Stimulated activated CD4-positive, alpha-beta T cell treated with anti-CD3 and anti-CD28 coated beads, Interleukin-15, amount 100 ng/mL, for 24 hours (primary cell): ENCODE measurements at places on chromosomes 7 and 10.

GRCh38 chr7:107035446-107035845, 9.1 kb upstream of the PRKAR2B start:
- no peak for DNase-seq

GRCh38 chr7:132738254-132738653, 162.0 kb upstream of the PLXNA4 start:
- no peak for DNase-seq

GRCh38 chr10:131043039-131043691, 268.4 kb downstream of the TCERG1L start:
- no peak for DNase-seq

GRCh38 chr10:128109707-128110106, 16.5 kb downstream of the MKI67 start:
- DNase-seq, result no peak

GRCh38 chr10:73060738-73061635, 35.7 kb downstream of the P4HA1 start:
- no peak for DNase-seq

GRCh38 chr10:63114031-63114814, 18.9 kb upstream of the NRBF2 start:
- no peak for DNase-seq

- DNase-seq, result no peak
Measured at GRCh38 chr10:124736491-124737136, 7.6 kb downstream of the FAM53B start.

DNA sequence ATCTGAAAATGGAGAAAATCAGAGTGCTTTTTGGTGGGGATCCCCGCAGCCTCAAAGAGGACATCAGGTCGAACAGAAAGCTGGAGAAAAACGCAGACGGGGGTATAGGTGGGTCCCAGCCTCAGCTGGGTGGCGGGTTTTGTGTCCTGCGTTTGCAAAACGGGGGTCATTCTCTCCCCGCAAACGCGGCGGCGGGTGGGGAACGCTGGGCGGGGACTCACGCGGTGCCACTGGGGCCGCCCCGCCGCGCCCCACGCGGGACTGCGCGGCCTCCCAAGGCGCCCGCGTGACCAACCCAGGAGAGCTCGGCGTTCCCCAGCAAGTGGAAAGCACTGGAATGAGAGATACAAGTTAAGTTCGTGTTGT, 806 bp upstream of the VIPR2 start:
- DNase-seq, result no peak

DNA sequence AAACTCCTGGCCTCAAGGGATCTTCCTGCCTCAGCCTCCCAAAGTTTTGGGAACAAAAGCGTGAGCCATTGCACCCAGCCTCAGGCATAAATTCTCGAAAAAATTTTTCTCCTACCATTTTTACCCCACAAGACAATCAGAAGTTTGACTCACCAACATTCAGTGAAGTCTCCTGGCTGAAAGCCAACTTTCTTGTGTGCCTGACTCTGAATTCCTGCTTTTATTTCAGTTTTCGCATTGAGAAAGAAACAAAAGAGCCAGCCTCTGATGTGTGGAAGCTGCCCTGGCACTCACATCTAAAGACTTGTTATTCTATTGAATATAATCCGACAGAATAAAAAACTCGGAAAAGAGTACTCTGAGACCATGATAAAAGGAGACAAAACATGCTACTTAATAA, 402.9 kb downstream of the MAGI2 start:
- DNase-seq, result no peak

DNA sequence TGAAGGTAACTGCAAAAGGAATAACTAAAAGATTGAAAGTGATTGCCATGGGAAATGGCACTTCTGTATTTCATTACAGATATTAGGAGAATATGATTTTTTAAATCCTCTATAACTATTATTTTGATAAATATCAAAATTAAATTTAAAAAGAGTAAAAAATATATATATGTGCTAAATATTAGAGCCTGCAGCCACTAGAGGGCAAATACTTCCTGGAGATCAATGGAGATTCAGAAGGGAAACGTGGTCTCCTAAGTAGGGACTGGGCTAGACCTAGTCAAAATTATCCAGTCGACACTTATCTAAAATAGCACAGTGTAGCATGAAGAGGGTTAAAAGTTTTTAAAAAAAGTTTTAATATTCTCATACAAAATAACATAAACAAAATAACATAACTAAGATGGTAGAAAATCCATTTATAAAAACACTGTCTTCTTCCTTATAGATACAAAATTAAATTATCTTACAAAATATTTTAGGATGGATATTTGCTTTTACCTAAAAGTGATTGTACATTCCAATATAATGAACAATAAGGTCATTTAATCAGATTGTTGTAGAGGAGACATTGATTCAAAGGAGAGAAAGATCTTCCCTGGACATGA, 434.3 kb downstream of the MDFIC start:
- DNase-seq, result no peak

DNA sequence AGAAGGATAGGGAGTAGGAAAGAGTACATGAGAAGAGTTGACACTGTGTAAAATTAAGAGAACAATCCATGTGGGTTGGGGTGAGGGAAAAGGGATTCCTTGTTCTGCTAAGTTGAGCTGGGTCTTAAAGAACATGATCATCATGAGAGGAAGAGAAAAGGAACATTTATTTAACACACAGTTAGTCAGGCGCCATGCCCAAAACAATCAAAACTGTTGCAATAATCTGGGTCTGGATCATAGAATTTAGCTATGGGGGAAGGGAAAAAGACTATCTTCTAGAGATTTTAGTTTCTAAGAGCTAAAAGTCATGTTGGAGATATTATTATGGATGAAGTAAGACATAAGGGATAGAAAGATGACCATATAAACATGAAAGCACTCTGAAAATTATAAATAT, 178.9 kb downstream of the SEM1 start:
- DNase-seq, result no peak

- no peak for DNase-seq
Measured at GRCh38 chr7:71566991-71567390, 435.0 kb downstream of the GALNT17 start.

DNA sequence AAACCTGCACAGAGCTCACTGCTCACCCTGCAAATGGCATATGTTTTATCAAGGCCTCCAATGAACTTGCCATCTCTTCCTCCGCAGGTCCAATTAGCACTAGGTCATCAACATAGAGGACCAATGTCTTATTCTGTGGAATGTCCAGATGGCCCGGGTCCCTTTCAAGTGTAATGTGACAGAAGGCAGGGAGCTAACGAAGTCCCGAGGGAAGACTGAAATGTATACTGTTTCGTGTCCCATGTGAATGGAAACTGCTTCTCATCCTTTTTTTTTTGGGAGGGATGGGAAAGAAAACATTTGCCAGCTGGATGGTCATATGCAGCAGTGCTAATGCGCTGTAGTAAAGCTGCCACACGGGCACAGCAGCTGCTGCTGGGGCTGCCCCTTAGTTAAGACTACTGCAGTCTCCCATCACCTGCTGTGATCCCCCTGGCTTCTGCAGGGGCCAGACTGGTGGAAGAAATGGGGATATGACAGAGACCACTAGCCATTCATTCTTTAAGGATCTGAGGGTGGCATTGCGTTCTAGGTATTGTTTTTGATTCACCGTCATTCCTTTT, 61.7 kb upstream of the CCNY start:
- no peak for DNase-seq

- DNase-seq, result peak; percentile 19
Measured at GRCh38 chr7:27172823-27173510, 1.2 kb downstream of the HOXA10 start.

DNA sequence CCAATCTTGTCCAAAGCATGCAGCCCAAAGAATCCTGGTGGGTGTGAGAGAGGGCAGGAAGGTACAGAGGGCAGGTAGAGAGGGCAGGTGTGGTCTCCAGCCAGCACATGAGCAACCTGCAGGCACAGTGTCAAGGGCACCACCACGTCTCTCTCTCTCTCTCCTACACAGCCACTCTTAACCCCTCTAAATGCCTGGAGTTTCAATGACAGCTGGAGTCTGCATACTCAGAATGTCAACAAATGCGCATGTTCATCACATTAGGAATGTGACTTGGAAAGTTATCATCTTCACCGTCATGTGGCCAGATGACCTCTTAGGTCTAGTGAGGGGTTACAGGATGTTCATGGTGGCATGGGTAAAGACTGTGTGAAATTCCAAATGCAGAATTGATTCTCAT, 456.8 kb downstream of the SORCS1 start:
- no peak for DNase-seq

GRCh38 chr10:16686054-16686902, 130.9 kb downstream of the RSU1 start:
- no peak for DNase-seq

GRCh38 chr7:154096-154799, 38.1 kb upstream of the FAM20C start:
- DNase-seq, result no peak

DNA sequence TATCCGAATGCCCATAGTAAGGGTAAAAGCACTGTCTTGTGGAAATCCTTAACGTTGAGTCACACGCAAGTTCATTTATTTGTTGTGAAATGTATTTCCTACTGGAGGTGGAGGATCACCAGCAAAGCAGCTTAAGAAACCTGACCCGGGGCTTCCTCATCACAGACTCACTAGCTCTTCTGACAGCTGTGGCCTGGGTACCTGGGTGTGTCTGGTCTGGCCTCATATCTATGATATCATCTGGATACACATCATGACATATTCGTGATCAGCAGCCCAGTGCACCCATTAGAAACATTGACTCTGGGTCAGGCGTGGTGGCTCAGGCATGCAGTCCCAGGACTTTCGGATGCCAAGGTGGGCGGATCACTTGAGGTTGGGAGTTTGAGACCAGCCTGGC, 8.8 kb downstream of the DRGX start:
- no peak for DNase-seq

DNA sequence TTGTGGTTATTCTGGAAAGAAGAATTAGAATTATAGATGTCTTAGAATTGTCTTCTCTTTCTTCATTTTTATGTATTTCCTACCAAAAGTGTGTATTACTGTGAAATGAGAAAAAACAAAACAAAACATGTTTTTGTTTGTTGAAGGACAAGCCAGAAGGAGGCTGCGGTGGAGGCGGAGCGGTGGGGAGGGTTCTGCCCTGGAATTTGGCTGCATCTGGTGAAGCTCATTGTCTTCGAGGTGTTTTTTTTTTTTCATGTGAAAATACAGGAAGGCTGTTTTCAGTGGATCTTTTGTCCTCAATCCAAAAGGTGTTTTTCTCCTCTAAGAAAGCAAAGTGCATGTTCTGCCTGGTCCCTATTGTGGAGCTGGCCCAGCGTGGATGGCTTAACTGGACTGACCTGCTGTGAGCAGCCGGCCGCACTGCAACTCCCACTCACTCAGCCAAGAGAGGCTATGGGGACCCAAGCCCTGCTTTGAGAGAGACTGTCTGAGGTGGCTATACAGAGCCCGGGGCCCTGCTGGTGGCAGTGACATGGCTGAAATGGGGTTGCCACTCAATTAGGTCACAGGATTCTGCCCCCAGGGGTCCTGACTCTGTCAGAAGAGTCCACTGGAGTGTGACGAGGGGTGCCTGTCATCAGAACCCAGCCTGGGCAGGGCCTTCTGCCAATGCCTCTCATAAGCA, 184.9 kb upstream of the MKI67 start:
- no peak for DNase-seq

GRCh38 chr10:110571093-110571743, 3.7 kb downstream of the SMC3 start:
- no peak for DNase-seq

DNA sequence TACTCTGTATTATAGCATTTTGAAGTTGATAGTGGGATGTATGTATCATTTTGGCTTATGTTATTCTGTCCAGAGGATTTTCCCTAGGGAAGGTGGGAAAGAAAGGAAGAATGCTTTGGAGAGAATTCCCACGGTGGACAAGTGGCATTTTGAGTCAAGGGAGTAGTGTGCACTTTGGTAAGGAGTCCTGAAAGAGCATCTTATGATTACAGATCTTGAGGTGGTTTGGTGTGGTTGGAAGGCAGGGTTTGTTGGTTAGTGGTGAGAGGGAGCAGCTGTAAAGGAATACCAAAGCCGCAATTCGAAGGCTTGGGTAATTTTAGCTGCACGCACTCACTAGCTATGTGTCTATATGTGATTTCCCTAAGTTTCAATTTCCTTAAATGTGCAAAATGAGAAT, 16.1 kb downstream of the CCSER2 start:
- DNase-seq, result peak; percentile 18

GRCh38 chr10:9331583-9332008, 1277.1 kb downstream of the GATA3 start:
- DNase-seq, result no peak

- DNase-seq, result no peak
Measured at GRCh38 chr7:9505516-9505915, 1072.1 kb downstream of the NXPH1 start.

DNA sequence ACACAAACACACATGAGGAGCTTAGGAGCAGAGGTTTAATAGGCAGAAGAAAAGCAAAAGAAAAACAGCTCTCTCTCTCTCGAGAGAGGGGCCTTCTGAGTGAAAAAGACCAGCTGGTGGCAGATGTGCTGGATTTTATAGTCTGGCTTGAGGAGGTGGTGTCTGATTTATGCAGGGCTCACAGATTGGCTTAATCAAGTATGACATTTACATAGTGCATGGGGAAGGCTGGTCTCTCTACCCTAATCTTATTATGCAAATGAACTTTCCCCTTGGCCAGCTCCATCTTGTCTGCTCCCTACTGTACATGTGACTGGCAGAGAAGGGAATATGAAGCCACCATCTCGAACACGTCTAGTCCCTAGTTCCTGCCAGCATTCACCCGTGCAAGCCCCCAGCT, 219.5 kb upstream of the ZNF804B start:
- DNase-seq, result no peak

DNA sequence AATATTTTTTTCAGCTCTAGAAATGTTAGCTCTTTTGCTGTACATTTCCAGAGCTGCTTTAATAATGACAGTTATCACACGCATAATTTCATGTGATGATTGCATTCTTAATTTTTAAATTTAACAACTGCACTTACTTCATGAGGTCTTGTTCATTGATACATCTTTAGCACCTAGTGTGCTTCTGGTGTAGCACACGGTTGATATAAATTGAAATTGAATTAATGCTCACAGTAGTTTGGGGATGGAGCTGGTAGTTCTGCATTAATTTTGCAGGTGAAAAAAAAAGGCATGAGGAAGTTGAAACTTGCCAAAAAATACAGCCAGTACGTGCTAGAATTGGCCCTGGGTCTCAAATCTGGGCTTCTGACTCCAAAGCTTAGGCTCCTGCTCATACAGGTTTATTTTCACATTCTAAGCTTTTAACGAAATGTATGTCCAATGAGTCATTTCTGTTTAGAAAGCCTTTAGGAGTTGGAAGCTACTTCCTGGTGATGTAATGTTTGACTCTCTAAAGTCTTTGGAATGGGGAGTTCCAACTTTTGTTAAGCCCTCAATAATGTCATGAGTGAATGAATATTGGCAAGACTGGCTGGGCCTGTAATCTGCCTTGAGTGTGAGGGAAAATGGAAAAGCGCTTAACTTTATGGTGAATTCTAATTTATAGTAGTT, 62.5 kb downstream of the DAGLB start:
- DNase-seq, result no peak

DNA sequence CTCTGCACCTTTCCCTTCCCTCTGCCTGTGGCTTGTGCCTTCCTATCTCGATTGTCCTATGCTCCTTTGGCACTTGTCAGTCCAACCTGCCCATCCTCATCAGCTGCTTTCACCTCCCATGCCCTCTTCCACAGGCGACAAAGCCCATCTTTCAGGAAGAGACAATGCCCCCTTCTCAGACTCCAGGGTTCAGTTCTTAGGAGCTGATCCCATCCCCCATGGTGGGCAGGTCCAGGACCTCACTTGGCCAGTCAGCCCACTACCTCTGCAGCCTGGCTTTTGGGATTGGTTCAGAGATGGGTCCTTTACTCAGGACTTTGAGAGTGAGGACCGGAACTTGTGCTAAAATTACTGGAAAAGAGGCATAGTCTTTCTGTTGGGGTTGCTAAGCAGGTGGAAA, 74.0 kb upstream of the NANOS1 start:
- no peak for DNase-seq
